ENCODE measurements at places on chromosomes 5 and 9. TPM values are rescaled to one million over a fixed set of nuclear protein-coding genes. Genes with fewer than 3 reads are reported as not detected.

- DNase-seq: no peak
These were observed 48.8 kb downstream of the DBH start for GRCh38 chr9:133684936-133685361.

DNA sequence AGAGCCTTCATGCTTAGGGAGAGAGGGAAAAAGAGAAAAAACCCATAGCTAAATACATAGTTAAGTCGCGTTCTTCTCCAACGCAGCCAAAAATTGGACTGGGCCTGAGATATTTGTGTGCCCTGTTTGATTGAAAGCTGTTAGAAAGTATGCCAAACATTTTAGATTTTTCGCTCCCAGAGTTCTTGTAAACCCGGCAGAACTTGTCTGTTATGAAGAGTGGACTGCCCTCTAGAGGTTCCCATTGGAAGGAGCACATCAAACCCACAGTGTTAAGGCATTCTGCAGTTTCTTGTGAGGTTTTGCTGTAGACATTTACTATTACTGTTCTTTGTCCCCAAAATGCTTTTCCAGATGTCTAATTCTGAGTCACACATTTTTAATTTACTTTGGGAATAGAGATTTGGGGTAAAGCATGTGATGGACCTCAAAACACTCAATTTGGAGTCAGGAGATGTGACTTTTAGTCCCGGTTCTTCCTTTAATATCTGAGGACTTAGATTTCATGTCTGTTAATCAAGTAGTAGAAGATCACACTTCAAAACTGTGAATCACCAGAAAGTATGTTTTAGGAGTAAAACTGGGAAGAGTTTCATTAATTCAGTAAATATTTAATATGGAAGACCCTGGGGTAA is 96.6 kb downstream of the PCSK1 start:
- peak; percentile 81 for DNase-seq

GRCh38 chr9:33272061-33272460 is 7.2 kb downstream of the CHMP5 start:
- DNase-seq: no peak

Gene ARSI
- total RNA-seq: 3.3 TPM

DNA sequence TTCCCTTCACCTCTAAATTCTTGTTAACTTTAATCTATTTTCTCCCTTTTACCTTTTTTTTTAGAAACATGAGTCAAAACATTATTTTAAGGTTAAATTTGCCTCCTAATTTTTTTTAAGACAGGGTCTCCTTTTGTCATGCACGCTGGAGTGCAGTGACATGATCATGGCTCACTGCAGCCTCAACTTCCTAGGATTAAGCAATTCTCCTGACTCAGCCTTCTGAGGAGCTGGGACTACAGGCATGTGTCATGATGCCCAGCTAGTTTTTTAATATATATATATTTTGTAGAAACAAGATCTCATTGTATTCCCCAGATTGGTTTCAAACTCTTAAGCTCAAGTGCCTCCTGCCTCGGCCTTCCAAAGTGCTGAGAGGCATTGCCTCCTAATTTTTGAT is 424.7 kb upstream of the FAM174A start:
- no peak for DNase-seq

Gene TXNDC8
- total RNA-seq: not detected

- DNase-seq: no peak
These were observed 34.9 kb upstream of the EPB41L4B start for GRCh38 chr9:109355564-109356297.

Gene GRXCR2
- not detected for total RNA-seq

GRCh38 chr5:6867712-6868111 is 154.5 kb downstream of the TENT4A start:
- DNase-seq: no peak

- no peak for DNase-seq
These were observed 86.5 kb upstream of the PLPP1 start for GRCh38 chr5:55621229-55621628.

Gene WNT8A
- total RNA-seq: not detected
